ENCODE measurements at places on chromosomes 7 and 10.

- no peak for DNase-seq
Observed at GRCh38 chr7:108402865-108403264, 53.4 kb downstream of the NRCAM start.

DNA sequence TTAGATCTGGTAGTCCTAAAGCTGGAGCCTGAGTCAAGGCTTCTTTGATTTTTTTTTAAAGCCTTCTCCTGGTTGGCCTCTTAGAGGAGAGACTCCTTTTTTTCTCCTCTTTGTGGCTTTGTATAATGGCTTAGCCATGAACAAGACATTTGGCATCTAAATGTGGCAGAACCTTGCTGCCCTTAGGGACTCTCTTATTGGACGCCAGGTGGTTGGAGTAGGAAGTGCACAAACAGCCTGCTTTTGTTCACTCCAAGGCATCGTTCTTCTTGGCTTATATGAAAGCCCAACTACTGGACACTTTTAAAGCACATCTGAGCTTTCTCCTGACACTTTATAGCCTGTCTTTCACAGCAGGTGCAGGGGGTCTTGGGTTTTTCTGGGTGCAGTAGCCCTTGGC, 25.0 kb downstream of the ZPBP start:
- DNase-seq = no peak

DNA sequence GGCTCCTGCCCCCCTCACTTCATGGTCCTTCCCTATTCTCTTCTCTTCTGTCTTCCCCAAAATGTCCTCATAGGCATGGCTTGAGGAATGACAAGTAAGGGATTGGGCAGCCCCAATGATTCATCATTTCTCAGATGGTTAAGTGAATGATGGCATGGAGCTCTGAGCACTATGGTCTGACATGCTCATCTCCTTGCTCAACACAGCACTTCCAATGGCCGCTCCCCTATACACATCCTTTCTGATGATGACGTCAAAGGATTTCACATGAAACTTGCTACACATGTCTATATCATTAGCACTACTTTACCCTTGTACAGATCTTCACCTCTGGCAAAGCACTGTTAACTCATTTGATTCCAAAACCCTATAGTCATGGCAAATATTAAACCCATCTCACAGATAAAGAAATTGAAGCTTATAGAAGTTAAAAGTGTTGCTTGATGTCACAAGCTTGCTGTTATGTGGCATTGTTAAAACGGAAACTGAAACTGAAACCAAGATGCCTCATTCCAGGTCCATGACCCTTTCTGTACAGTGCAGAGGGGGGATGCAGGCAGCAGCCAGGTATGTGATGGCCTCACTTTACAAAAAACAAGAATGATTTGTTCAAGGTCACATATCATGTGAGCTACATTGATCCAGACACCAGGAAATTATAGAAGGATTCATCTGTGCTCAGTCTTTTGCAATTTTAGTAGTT, 90.0 kb upstream of the PLXNA4 start:
- DNase-seq = no peak

GRCh38 chr10:36721871-36722270, 403.5 kb upstream of the ANKRD30A start:
- DNase-seq = no peak

- no peak for DNase-seq
Observed at GRCh38 chr7:104112623-104113022, 95.2 kb downstream of the ORC5 start.

Measured in posterior cingulate gyrus (tissue), 11 donors.